Inflammatory macrophage (primary cell): ENCODE measurements at places on chromosomes 6 and 20.

DNA sequence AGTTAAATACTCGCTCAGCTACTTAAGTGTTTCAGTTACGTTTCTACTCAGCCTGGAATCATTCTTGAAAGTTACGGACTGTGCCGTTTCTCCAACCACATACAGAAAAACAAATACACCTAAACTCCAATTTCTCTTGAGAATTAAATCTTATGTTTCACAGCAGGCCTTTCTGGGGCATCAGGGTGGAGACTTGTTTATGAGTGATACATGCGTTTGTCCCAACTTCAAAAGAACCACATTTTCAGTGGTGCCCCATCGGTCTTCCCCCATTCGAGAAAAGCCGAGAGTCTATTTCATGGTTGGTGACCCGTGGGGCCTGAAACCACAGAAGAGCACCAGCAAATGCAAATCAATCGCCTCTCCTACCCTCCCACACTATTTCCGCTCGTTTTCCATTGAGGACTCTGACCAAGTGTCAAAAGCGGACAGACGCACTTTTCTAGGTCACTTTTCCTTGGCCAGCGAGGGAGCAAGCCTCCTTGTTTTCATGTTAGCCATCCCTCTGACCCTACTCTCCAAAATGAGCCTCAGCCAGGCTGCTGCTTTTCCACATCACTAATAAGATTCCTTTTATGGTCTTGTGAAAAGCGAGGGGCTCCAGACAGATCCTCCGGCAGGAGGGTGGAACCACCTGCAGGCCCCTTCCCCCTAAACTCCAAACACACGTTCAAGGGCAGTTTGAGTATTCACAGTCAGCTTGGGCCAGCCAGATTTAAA is 3.1 kb downstream of the JAG1 start:
- DNase-seq = no peak

GRCh38 chr6:26329763-26330511 is 35.1 kb upstream of the BTN3A2 start:
- peak; percentile 26 for DNase-seq

GRCh38 chr6:149112976-149113375 is 204.5 kb upstream of the TAB2 start:
- DNase-seq = no peak

DNA sequence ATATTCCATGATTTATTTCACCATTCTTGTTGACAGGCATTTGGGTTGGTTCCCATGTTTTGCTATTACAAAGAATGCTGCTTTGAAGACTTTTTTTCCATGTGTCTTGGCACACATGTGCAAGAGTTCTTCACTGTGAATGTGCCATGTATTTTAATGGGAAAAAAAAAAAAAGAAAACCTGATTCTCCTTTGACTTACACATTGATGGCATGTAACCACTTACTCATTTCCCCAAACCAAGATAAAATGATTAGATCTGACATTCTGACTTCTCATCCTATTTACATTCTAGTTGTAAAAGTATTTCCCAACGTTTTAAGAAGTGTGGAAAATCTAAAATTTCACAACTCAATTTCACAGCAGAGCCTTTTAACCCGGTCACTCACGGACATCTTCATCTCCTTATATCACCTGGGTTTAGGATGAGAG is 4.4 kb downstream of the CAP2 start:
- no peak for DNase-seq

DNA sequence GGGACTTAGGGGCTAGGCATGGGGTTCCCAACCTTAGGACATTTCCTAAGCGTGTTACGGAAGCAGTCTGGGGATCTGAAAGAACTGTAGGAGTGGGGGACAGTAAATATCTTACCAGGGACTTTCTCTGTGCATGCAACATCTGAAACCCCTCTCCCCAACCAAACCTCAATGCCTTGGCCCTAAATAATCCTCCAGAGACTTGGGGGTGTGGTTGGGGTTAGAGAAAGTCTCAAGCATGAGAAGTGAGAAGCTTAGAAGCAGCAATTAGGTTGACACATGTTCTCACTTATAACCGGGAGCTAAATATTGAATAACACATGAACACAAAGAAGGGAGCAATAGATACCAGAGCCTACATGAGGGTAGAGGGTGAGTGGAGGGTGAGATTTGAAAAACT is 74.7 kb downstream of the HTR1E start:
- no peak for DNase-seq

GRCh38 chr6:135871878-135872277 is 20.4 kb downstream of the PDE7B start:
- DNase-seq = no peak

DNA sequence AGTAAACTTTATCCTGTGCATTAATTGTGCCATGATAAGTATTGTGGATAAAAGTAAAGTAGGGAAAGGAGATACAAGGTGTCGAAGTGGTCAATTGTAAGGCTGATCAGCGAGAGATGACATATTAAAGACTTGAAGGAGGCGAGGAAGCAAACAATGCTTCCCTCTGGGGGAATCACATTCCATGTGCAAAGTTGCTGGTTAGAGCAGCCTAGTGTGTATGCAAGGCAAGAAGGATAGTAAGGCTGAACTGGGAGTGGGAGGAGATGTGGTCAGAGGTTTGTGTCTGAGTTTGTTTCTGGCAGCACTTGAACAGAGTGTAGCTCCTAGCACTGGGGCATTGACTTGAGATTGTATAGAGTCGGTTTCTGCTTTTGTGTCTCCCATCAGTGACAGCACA is 122.9 kb downstream of the SLC35F1 start:
- DNase-seq = no peak

DNA sequence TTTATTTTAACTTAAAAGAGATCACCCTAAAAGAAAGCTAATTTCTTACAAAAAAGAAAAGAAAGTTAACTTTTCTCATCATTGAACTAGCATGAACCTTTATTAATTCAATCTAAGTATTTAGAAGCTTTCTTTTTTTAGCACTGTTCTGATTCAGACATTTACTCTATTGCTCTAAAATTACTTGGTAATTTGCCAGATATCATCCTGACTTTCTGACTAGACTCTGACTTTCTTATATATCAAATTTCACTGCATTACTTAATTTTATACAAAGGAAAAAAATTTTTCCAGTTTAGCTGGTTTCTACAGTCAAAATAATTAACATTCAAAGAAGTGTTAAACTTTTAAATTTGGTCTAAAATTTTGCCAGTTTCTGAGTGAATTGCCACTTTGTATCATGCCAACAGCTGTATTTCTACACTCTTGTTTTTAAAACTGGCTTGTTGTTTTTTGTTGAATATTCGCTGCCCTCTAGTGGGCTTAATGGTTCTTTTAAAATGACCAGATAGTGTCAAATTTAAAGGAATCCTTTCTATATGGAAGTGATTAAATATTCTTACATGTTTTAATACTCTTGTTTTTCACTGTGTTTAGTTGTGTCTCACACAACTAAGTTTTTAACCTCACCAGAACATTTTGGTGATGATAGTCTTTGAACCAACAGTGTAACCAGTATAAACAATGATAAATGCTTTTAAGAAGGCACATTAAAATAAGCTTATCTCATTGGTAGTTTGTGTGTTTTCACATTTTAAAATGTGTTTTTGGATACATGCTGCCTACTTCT is 102.0 kb downstream of the POPDC3 start:
- DNase-seq = peak; percentile 53

GRCh38 chr6:392441-393390 is 1.2 kb downstream of the IRF4 start:
- no peak for DNase-seq

GRCh38 chr6:157269261-157269794 is 54.0 kb downstream of the TMEM242 start:
- DNase-seq = no peak

GRCh38 chr6:51753635-51754034 is 333.8 kb downstream of the PKHD1 start:
- DNase-seq = peak; percentile 13

GRCh38 chr20:53162251-53162835 is 190.2 kb downstream of the TSHZ2 start:
- no peak for DNase-seq

- DNase-seq = no peak
Observed at GRCh38 chr20:3794701-3795420, 1.2 kb upstream of the CDC25B start.

DNA sequence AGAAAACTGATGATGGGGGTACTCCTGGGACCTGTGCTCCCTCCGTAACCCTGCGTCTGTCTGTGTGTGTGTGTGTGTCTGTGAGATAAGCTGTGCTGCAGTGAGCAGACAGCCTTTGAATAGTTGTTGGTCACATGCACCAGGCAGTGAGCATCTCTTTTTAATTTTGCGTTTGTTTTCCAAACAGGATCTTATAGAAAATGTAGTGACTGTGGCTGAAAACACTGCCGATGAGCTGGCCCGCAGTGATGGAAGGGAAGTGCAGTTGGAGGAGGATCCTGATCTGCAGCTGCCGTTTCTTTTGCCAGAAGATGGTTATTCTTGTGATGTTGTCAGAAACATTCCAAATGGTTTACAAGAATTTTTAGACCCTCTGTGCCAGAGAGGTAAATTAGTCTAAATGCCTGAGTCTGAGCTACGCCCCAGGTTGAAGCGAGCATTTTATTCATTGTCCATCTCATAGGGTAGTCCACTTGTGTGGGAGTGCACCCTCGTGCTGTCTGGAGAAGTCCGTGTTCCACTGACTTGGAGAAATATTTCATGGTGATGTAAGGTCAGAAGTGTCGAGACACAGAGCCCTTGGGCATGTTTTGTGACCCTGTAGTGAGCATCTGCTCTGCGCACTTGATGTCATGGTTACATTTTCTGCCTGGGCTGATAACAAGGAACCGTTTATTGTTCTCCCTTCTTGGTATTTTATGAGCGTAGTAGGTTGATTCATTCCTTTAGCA is 78.8 kb upstream of the KIF25 start:
- DNase-seq = no peak

- DNase-seq = no peak
Observed at GRCh38 chr6:160217073-160217472, 41.5 kb downstream of the SLC22A2 start.

GRCh38 chr6:15080895-15081294 is 165.0 kb upstream of the JARID2 start:
- DNase-seq = no peak

DNA sequence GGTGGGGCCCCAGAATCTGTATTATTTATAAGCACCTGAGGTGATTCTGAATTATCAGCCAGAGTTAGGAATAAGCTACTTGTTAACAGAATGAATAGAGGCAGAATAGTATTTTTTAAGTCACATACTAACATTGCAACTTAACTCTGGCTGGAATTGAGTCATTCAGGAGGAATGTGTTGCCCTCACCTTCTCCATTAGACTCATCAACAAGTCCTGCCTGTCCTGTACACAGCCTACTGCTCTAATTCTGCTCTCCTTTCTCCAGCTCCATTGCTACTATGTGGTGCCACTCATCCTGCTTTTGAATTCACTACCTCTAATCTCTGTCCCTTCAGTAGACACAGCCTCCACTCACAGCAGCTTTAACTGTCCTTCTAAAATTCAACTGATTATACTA is 669.4 kb downstream of the DHX35 start:
- DNase-seq = no peak

DNA sequence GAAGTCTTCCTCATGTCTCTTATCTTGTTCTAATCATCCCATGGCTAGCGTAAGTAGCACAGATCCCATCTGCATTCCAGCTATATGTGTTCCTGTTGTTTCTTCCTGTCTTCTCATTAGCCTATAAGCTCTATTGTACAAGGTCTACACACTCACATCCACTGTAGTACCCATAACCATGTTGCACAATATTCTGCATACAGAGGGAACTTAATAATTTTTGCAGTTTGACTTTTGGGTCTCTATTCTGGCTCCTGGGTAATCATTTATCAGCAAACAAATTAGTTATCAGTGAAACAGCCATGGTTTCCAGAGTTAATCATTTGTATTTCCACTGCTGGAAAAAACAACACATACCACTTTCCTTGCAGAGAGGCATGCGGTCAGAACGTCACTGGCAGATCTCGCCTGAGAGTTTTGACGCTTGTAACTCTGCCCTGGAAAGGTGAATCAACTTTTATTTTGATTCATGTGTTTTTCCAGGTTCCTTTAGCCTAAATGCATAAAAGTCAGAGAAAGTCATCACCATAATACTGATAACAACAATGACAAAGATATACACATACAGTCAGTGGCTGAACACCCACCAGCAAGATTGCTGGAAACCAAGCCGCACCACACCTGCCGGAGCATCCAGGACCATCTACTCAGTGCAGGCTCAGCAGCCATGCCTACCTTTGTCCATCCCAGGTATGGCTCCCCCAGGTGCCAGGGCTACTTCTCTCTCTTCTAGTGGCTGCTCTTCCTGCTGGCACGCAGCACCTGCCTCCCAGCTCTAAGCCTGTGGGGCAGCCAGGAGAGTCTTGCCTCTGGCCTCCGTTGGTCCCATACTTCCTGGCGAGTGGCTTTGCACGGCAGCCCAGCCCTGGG is 158.2 kb downstream of the QRSL1 start:
- no peak for DNase-seq

- DNase-seq = no peak
Observed at GRCh38 chr6:148803979-148804378, 57.1 kb downstream of the UST start.

- DNase-seq = no peak
Observed at GRCh38 chr6:46555129-46555528, 63.9 kb upstream of the RCAN2 start.

DNA sequence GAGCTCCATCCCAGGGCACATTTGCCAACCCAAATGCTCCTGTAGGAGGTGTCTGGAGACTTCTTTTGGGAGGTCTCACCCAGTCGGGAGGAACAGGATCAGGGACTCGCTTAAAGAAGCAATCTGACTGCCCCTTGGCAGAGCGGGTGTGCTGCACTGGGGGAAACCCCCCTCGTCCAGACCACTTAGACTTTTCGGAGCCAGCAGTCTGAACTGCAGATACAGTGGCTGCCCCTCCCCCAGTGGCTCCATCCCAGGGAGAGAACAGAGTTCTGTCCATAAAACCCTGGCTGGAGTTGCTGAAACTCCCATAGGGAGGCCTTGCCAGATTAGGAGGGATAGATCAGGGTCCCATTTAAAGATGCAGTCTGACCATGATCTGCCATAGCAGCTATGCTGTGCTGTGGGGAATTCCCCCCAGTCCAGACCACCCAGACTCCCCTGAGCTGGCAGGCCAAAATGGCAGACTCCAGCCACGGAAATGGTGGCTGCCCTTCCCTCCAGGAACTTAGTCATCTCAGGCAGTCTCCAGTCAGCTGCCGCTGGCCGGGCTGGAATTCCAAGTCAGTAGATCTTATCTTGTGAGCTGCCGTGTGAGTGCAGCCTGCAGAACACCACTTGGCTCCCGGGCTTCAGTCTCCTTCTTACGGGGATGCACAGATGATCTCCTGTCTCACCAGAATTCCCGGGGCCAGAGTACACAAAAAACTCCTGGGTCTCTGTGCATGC is 278.1 kb upstream of the SASH1 start:
- no peak for DNase-seq

GRCh38 chr6:29705389-29706231 is 17.6 kb upstream of the HLA-F start:
- peak; percentile 37 for DNase-seq

- no peak for DNase-seq
Observed at GRCh38 chr6:152571089-152571488, 66.1 kb downstream of the SYNE1 start.

- DNase-seq = no peak
Observed at GRCh38 chr6:7805850-7806214, 79.9 kb downstream of the BMP6 start.

- DNase-seq = no peak
Observed at GRCh38 chr6:39772559-39773273, 19.5 kb upstream of the DAAM2 start.
